ENCODE measurements at places on chromosomes 2 and 18.

DNA sequence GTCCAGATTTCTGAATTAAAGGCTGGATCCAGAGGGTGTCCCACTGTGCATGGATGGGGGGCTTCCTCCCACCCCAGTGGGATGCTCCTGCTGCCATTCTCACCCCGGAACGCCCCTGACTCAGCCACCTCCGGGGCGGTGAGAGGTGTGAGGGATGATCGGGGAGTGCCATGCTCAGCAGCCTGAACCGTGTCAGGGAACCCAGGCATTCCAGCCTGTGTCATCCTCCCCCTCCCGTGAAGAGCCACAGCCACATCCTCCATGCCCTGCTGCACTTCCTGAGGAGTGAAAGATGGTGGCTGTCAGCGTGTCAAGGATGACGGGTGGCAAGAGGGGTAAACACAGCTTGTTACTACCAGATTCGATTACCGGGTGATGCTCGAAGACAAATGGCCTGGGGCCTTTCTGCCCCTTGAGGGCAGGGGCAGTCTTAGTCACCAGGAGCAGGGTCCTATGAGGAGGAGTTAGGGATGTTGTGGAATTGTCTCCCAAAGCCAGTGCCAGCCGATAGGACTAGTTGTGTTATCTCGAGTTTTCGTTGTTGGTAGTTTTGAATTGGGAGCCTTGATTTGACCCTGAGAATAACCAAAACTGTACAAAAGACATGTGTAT is 80.8 kb downstream of the TCF7L1 start:
- no peak for DNase-seq

DNA sequence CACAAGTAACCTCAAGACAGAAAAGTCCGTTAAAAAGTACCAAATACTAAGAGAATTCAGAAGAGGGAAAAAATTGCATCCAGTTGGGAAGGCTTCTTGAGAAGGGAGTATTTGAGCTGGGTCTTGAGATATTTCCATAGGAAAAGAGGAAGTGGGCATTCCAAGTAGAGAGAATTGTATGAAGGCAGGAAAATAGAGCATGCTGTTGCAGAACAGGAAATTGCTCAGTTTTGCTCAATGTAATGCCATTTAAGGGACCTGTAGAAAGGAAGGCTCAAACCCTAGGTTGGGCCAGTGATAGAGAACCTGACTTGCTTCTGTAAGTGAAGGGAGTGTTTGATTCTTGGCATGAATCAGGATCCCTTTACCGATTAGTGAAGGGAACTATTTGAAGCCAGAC is 1.0 kb upstream of the ZC3H8 start:
- DNase-seq, result no peak

DNA sequence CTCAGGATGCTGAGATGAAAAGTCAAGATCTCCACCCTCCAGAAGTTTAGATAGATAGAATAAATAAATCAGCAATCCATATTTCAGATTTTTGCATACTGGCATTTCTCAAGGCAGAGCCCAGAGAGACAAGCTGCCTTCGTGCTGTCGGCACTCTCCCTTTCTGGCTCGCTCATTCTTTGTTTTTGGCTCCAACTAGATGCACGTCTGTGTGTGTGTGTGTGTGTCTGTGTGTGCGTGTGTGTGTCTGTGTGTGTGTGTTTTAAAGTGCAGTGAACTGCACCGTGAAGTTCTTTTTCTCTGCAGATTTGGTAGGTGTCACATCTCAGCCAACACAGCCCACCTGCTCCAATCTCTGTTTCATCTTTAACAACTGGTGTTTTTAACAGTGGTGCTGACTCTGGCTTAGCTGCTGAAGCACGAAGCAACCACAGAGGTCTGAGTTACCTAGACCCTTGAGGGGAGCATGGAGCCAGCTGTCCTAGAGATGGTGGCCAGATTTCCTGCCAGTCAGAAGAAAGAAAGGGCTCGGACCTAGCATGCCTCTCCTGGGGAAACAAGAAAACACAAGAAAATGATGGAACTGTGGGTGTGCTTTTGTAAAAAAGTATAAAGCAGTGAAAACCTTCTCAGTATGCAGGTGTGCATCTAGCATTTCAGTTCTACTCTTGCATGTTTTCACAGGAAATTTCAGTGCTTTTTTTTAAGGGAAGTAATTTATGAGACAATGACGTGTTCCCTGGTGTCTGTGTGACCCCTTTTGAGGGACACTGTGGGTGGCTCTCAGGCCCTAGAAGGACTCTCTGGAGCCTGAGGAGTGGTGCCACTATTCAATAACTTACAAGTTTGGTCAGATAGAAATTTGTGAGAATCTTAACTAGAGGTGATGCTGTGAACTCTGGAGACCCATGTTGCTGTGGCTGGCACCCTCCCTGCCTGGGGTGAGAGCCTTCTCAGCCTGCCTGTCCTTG is 364.3 kb downstream of the RNF144A start:
- no peak for DNase-seq

- DNase-seq, result no peak
These were observed 314.9 kb downstream of the ERBB4 start for GRCh38 chr2:212223696-212224095.

DNA sequence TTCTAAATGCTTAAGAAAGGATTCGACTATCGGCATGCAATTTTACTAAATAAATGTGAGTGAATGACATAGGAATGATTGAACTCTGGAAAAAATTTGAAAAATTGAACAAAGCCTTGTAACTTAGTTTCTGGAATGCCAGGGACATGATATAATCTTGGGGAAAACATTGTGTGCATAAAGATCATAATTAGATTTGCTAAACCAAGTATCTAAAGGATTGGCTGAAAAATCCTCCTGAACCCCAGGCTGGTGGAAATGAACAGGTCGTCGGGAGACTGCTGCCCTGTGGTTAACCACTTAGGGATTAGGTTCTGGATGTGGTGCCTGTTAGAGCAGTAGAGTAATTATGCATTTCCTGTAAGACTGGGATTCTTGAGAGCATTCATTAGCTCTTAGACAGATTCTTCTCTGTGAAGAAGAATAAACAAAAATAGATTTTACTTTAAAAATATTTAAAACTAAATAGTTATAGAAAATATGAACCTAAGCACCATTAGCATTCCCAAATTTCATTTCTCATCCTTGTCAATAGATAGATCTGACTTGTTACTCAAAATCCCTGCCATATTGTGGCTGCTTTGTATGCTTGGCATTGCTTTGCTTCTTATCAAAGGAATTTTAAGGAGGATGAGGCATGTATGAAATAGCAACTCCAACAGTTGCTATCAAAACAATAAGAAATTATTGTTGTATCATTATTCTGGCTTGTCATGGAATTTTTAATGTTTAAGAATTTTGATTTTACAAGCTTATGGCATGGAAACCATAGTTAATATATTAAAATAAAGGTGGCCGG is 55.9 kb downstream of the LYPD6B start:
- DNase-seq, result no peak

DNA sequence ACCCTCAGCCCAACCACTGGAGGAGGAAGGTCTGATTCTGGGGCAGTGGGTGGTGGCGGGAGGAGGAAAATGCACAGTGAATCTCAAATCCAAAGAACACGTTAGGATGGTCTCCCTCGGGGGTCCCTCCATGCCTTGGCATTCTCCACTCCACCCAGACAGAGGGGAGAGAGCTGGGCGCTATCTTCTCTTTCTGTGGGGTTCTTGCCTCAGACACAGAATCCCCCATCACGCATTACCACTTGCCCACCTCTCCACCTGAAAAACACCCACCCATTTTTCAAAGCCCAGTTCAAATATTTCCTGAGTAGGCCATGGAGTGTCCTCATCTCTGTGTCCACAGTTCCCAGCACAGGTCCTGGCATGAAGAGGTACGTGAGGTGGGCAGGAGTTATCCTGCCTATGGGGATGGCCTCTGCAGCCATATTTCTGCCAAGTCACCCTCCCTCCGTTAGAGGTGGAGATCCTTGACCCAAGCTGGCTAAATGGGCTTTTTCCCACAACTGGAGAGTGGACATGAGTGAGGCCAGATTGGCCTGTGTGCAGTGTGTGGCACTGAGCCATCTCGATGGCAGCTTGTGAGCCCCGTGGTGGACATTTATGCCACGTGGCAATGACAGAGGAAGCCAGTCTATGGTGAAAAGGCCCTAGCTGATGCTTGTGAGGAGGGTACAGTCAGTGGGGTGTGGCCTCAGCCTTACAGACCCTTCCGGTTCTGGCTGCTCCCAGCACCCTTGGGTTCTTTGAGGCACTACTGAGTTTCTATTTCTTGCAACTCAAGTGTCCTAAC is 9.5 kb upstream of the TEX261 start:
- DNase-seq, result no peak

DNA sequence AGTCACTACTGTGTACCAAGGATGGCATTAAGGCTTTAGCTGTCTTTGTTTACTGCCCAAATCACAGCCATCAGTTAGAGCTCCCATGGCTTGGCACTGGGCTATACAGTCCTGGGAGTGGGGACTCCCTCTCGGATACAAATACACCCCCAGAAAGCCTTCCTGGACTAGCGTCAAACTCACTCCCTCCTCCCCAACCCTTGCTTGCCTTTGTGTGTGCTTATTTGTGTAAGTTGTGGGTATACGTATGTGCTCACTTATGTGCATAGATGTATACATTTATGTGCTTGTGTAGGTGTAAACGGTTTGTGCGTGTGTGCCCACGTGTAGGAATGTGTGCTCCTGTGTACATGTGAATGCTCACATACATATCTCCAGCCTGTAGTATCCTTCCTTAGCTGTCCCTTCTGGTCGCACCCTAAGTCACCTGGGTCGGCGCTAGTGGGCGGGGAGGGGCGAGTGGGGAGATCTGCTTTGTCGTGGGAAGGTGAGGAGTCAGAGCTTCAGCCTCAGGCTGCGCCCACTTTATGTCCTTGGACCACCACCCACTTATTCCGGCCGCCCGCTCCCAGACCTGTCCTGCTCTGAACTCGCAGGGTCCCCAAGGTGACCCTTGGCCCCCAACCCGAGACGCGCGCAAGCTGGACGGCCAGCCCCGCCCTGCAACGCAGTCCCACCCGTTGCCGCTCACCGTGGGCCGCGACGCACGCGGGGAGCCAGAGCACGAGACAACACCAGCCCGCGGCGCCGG is 461 bp downstream of the PRADC1 start:
- DNase-seq, result no peak

DNA sequence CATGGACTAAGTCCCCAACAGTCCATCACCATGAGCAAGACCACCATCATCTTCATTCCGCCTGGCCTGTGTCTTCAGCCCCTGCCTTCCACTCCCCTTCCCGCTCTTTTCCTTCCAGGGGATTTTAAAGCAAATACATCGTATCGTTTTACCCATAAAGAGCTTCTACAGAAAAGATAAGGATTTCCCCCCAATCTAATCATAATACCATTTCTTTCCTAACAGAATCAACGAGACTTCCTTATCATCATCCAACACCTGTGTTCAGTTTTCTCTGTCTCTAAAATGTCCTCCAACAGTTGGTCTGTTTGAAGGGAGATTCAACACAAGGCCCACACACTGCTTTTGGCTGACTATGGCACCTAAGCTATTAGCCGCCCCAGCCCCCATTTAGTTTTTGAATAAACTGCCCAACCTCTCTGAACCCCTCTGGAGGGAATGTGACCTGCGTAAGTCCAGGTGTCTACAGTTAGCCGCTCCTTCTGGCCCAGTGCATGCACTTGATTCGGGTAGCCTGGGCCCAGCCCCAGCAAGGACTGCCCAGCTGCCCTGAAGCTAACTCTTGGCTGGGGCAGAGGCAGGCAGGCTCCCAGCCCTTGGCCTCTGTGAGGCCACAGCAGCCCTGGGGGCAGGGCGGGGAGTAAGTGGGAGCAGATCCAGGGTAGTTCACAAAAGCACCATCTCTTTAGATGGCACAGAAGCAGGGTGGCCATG is 25.3 kb upstream of the SEMA4C start:
- DNase-seq, result no peak

DNA sequence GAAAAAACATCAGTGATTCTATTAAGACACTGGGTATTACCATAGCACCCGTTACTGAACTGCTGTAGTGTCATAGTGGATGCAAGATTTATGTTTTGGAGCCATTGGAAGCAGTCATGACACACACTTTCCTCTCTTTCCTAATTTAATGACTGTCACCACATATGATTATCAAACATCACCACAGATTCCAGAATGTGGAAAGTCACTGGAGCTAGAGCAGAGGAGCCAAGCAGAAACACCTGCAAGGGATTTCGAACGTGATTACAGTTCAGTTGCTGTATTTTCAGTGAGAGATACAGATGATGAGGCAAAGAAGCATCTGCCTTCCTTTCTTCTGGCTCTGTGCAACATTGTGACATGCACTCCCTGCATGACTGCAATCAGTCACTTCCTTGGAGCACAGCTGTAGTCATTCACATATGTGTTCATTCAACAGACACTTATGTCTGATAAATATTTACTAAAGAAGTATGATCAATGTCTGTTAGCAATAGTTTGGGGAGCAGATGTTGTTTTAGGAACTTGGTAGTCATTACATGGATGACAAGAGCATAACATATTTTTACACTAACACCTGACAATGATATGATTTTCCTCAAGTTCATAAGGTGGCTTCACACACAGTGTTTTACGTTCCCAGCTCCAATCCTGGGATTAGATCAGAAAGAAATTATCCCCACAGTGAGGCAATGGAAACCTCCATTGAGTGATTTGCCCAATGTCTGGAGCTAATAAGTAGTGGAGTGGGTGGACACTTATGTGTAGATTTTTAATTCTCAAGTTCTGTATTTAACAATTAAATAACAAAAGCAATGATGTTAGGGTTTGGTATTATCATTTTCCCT is 416.6 kb downstream of the PLCL1 start:
- DNase-seq, result no peak

DNA sequence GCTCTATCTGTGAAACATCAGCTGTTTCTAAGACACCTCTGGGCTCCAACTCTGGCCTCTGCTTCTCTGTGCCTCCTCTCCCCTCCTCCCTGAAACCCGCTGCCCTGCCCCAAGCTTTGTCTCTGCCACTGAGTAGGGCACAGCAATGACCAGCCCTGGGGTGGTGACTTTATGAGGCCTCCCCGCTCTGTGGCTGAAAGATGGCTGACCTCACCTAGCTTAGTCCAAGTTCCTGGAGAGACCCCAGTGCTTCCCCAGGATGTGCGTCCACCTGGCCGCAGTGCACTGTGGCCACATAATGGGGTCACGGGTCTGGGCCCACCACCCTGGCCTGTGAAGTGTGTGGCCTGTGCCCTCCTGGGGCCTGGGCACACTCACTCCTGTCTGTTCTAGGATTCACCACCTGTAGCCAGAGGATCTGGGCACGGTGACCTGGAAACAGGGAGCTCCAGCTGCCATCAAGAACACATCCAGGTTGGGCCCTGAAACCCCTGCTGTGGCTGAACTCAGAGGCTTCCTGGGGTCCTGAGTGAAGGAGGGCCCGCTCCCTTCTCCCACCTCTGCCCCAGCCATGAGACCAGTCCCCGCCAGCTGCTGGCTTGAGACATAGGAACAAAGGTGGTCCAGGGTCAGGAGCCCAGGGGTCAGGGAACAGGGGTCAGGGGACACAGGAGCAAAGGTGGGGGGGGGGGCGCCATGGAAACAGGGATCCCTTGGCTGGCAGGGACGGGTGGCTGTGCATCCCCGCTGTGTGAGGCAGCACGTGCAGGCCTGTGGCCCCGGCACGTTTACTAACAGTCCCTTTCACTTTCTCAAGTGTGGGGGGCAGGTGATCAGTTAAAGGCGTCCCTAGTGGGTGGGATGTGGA is 29.3 kb upstream of the OTOS start:
- no peak for DNase-seq

Measured in effector CD4-positive, alpha-beta T cell (primary cell).